NCI-H2107 (cell line): ENCODE measurements at places on chromosomes 7 and 10.

- no peak for DNase-seq
Measured at GRCh38 chr7:92765725-92766124, 70.6 kb downstream of the CDK6 start.

DNA sequence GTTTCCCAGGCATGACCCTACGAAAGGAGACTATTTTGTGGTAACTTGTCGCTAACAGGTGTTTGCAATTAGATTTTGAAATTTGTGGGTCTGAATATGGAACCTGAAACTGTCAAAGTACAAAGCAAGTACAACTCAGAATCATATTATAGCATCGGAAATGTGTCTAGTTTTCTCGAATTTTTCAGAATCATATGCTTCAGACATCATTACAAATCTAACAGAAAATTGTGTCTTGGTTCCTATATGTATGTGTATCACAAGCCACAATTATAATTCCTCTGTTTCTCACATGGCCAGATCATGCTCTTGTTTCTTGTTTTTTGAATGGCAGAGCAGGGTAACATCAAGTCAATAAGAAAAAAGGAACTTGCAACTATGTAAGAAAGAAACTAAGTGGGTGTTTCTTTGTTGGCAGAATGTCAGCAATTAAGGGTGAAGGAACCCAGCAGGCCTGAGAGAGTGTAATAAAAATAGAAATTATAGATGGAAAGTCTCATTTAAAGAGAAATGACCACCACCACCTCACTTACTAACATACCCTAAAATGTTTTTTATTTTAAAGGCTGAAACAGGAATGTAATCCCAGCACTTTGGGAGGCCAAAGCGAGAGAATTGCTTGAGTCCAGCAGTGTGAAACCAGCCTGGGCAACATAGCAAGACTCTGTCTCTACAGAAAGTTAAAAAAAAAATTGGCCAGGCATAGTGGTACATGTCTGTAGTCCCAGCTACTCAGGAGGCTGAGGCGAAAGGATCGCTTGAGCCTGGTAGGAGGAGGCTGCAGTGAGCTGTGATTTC is 51.3 kb downstream of the PRTFDC1 start:
- no peak for DNase-seq

- DNase-seq: no peak
Measured at GRCh38 chr10:11245095-11245479, 227.4 kb downstream of the CELF2 start.

- DNase-seq: no peak
Measured at GRCh38 chr10:58254644-58255043, 13.1 kb downstream of the IPMK start.

DNA sequence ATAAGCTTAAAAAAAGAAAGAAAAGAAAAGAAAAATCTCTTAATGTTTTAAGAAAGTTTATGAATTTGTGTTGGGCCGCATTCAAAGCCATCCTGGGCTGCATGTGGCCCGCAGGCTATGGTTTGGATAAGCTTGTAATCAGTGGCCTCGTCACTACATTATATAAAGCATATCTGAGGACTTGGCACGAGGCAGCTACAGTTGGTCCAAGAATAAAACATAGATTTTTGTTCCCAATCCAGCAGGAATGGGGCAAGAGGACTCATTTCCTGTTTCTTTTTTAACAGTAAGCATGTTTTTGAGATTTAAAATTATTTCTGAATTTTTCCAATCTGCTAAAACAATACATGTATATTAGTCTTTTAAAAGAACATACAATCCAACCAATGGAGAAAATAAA is 28.6 kb downstream of the MCM10 start:
- no peak for DNase-seq

DNA sequence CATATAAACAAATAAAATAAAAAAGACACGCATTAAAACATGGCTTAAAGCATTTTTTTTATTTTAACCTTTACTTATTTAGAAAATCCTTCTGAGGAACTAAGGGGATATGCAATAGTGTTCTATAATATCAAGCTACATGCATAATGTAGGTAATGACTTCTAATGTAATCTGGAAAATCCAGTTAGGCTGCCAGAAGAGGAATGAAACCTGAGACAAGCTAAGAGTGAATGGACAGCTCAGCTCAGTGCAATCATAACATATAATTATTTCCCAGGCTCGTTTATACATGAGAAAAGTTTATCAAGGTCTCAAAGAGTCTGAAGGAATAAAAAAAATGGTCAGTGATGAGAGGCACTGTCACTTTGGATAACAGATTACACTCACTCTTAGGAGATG is 649.0 kb upstream of the PCDH15 start:
- no peak for DNase-seq
